Stimulated activated CD8-positive, alpha-beta memory T cell treated with anti-CD3 and anti-CD28 coated beads, Interleukin-7, amount 100 ng/mL, for 1 hour (primary cell): ENCODE measurements at places on chromosomes 13 and 19.
A peak's percentile ranks its signal among the peaks of the same experiment; 100 is the strongest.

- DNase-seq: no peak
Measured at GRCh38 chr19:49136771-49137171, 17.4 kb downstream of the PPFIA3 start.

DNA sequence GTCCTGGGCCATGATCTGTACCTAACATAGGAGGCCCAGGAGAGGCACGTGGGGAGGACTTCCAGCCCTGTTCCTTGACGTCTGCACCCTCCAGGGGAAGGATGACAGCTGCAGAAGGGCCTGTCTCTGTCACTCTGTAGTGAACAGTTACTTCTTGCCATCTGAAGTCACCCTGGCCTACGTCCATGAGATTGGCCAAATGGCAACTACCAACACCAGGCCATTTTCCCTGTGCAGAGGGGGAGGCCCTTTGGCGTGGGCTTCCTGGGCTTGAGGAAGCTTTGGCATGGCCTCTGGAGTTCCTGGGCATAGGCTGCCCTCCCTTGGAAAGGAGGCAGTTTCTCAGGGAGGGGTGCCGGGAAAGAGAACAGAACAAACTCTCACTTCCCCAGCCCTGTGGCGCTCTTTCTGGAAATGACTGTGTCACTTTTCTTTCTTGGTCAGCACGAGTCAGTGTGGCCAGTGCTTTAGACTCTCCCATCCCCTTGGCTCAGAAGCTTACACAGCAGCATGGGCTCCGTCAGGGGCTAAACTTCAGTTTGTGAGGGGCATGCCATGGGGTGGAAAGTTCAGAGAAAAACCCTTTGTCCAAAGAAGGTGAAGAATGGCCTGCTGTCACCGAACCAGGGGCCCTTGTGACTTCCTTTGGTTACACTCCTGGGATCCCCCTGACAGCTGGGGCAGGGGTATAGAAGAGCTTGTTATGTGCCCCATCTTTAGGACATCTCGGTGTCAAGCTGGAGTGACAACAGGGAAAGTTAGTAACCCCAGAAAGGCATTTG is 5.3 kb downstream of the CARM1 start:
- no peak for DNase-seq

- DNase-seq: no peak
Measured at GRCh38 chr19:3142292-3142670, 6.4 kb downstream of the GNA15 start.

GRCh38 chr19:55625004-55625326 is 599 bp upstream of the ZNF784 start:
- DNase-seq: no peak

GRCh38 chr13:26964278-26965250 is 204.0 kb upstream of the GPR12 start:
- no peak for DNase-seq

DNA sequence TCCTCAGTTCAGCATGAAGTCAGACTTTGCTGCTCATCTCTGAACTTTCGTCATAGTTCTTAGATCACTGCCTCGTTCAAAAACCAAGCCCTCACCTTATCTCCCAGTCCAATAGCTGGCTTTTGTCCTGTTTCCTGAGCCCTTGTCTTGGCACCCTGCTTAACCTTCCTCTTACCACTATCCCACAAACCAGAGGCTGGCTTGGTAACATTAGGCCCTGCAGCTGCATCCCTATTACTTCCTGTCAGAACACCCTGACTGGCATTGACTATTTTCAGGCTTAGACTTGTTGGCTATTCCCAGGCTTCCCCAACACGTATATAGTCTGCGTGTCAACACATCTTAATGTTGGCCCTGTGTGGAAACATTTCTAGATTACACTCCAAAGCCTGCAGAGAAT is 172.4 kb downstream of the VWA8 start:
- DNase-seq: no peak

DNA sequence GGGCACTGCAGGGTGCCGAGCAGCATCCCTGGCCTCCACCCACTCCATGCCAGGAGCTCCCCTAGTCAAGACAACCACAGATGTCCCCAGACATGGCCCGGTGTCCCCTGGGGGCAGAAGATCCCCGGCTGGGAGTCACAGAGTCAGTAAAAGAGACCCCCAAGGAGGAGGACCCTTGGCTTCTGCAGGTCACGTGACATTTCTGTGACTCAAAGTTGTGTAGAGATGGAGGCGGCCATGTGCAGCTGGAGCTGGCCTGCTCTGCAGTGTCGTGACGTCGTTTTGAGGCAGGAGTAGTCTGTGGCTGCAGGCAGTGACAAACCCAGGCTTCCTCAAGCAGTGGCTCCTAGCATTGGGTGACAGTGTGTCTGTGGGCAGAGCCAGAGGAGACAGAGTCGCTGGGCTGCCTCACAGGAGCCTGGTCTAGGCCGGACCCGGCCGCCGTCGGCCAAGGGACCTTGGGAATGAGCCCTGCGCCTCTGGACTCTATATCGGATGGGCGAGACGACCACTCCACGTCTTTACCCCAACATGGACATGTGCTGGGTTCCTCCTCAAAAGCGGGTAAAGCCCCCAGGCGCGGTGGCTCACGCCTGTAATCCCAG is 7.7 kb upstream of the DIRAS1 start:
- no peak for DNase-seq

GRCh38 chr13:21901336-21901735 is 230.5 kb downstream of the FGF9 start:
- no peak for DNase-seq

- DNase-seq: no peak
Measured at GRCh38 chr19:12727745-12728433, 4.2 kb upstream of the TNPO2 start.

- no peak for DNase-seq
Measured at GRCh38 chr13:34863360-34864135, 78.5 kb upstream of the NBEA start.

- DNase-seq: no peak
Measured at GRCh38 chr19:43329989-43330388, 23.5 kb upstream of the CD177 start.

DNA sequence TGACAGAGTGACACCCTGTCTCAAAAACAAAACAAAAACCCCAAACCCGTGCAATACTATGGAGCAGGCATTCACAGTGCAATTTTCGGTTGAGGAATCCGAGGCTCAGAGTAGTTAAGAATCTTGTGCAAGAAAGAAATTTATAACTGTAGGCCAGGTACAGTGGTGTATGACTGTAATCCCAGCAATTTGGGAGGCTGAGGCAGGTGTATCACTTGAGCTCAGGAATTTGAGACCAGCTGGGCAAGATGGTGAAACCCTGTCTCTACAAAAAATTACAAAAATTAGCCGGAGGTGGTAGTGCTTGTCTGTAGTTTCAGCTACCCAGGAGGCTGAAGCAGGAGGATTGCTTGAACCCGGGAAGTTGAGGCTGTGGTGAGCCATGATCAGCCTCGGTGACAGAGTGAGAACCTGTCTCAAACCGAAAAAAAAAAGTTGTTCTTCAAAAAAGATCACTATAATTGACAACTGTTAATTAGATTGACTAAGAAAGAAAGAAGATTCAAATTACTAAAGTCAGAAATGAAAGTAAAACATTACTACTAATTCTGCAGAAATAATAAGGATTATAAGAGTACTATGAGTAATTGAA is 12.9 kb downstream of the CEACAM1 start:
- no peak for DNase-seq

GRCh38 chr13:27704681-27705080 is 83.0 kb downstream of the POLR1D start:
- no peak for DNase-seq

GRCh38 chr13:99960663-99961311 is 10.8 kb downstream of the ZIC5 start:
- no peak for DNase-seq

DNA sequence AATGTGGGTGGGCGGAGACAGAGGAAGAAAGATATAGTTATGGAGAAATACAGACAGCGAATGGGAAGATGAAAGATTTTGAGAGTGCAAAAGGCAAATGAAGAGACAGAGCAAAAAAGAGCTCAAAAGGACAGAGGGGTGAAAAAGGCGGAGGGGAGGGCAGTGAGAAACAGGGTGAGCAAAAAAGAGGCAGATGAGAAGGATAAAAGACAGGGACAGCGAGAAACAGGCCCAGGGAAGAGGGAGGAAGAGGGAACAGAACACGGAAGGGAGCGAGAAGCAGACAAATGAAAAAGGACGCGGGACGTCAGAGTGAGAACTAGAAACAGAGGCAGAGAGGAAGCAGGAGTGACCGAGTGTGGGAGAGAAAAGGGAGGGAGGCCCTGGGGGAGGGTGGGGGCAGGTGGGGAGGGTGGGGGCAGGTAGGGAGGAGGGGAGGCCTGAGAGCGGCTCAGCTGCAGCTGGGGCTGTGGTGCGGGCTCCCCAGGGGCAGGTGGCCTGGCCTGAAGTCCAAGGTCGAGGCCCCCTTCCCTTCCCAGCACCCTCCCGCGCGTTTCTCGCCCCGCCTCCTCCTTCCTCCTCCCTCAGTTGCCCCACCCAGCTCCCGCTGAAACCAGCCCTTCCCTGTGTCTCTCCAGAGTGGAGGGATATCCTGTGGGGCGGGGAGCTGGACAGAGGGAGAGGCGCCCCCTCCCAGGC is 2.9 kb downstream of the KLK1 start:
- no peak for DNase-seq

DNA sequence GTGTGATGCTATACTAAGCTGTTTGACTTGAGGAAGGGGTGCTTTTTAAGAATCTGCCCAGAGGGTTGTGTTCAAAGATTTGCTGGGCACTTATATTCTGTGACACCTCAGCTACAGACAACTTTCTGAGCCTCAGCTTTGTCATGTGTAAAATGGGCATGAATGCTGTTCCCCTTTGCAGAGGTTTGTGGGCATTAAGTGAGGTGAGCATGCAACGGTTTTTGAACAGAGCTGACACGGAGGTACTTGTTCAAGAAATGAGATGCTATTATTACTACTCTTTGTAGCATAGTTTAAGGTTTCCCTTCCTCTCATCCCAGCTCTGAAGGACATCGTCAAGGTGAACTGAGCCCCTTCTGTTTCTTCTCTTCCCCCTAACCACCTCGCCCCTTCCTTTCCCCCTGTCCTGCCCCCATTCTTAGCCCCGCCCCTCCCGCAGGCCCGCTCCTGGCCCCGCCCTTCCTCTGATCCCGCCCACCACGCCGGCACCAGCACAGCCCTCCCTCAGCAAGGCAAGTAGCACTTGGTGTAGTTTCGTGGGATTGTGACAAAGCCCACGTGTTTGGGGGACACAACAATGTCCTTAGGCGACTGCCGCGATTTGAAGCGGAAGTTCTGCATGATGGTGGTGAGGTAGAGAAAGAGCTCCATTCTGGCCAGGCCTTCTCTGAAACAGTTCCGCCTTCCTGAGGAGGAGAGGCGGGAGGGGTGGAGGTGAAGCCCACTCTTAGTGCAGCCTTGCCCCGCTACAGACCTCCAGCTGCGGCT is 26.1 kb upstream of the CYP2A7 start:
- DNase-seq: peak; percentile 47

- DNase-seq: peak; percentile 27
Measured at GRCh38 chr19:38736036-38736412, 8.2 kb downstream of the CAPN12 start.
